Effector memory CD8-positive, alpha-beta T cell (primary cell): ENCODE measurements at places on chromosomes 1 and 21.

DNA sequence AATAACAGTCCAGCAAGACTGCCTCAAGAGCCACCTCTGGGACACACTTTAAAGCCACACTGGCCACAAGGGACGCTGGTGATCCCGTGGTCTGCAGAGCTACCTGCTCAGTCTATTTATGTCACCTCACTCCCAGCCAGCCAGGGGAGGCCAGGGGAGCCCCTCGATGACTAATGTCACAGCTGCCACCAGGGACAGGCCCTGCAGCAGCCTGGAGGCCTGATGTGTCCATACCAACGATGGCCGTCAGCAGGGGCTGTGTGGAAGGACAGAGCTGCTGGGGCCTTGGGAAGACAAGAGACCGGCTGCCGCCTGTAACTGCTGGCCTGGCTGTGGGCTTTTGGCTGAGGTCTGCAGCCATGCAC lies 71.0 kb downstream of the SIK1 start:
- DNase-seq, result no peak

GRCh38 chr21:18142655-18143054 lies 102.0 kb upstream of the CHODL start:
- DNase-seq, result no peak

DNA sequence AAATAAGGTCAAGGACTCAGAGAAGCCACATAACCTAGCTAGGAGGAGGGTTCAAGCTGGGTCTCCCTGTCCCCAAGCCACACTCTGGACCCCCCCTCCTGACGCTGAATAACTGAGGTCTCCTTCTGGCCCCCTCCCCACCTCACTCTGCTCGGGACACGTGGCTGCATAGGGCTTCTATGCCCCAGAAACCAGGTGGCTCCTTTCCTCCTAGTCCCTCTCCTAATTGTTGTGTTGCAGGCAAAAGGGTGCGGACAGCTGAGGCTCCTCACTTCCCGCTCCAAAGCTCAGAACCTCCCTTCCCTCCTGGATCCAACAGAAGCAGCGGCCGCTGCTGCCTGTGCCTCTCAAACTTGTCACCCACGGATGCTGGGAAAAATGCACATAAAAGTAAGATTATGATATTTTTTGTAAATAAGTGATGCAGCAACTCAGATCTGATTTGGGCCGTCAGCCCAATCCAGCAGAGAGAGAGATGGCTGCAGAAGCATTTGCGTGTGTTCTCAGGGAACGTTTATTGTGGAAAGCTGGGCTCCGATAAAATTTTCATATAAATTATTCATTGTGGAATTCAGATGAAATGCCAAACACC lies 40.8 kb upstream of the C1orf174 start:
- DNase-seq, result no peak

DNA sequence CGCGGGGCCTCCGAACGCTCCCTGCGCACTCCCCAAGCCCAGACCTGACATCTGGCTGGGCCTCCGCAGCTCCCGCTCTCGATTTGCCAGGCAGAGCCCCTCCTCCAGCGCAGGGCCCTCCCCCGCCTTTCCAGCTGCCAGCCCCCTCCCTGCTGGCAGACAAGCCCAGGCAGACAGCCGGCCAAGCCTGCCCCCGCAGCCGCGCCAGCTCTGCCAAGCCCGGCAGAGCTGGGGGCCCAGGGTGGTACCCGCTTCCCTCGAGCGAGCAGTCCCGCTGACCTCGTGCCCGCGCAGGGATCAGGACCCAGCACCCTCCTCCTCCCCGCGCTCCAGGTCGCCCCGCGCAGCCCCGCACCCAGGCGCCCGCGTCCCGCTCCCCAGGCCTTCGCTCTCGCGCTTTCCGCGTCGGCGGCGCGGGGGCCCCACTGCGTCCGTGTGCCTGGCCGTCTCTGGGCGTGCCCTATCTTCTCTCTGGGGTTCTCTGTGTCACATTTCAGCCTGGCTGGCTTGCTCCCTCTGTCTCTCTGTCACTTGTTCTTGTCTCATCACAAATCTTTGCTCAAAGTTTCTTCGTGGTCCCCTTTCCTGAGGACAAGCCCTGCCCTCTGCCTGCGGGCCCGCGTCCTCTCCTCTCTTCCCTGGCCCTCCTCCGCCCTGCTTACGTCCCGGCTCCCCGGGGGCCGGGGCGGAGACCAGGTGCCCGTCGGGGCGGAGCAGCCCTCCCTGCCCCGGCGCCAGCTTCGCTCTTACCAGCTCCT lies 580 bp downstream of the INKA2 start:
- DNase-seq, result peak; percentile 33

- DNase-seq, result no peak
These were observed 90.8 kb upstream of the CCDC190 start for GRCh38 chr1:162951553-162952315.

DNA sequence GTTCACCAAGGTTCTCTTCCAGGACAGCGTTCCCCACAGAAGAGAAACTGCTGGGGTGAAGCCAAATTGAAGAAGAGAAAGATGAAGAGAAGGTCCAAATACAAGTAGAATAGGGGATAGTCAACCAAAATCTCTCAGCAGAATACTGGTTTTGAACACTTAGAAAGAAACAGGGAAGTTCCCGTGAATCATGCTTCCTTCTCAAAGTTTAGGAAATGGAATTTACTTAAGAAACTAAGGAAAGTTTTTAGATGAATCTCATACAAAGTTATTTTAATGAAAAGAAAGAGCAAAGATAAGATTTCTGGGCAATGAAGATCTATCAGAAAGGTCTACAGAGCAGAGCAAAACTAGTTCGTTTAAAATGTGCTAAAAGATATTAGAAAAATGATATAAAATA lies 43.3 kb downstream of the EXO1 start:
- no peak for DNase-seq

GRCh38 chr1:94925561-94926125 lies 1.3 kb downstream of the CNN3 start:
- no peak for DNase-seq

- DNase-seq, result no peak
These were observed 51.8 kb downstream of the LACTBL1 start for GRCh38 chr1:22920734-22921451.

DNA sequence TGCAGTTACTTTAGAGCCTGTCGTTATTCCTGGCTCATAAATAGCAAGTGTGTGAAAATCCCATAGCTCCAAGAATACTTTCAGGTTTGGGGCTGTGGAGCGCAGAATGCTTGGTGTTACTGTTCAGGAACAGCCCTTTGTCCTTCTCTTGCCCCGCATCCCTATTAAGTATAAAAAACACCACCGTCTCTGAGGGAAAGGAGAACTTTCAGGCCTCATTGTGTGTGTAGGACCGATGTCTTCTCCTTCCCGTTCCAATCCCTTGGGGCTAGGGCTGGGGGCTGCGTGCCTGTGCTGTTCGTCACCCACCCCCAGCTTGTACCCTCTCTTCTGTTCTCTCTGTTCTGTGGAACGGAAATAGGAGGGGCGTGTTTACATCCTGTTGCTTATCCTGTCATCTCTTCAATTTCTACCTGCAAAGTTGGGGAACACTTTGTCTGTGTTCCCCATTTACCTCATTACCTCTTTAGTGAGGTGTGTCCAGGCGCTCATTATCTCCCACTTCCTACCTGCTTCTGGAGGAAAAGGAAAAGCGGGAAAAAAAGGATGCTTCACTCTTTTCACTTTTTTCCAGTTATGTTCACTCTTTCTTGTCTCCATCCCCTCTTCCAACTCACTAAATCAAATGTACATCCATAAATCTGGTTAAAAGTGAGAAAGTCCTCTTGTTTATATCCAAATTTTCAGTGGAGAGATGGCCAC lies 788 bp upstream of the TXNIP start:
- peak; percentile 38 for DNase-seq

- DNase-seq, result no peak
These were observed 98.6 kb downstream of the OMA1 start for GRCh38 chr1:58447886-58448285.

DNA sequence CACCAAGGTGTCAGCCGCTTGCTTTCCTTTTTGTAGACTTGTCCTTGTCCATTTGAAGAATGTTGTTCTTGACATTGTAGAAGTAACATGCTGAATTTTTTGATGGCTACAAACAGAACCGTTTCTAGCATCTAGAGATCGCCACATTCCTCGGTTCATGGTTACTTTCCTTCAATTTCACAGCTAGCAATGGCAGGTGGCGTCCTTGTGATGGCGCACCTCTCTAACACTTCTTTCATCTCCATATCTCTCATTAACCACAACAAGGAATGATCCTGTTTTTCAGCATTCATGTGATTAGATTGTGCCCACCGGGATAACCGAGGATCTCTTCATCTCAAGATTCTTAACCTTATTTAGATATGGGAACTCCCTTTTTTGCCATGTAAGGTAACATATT lies 2129.8 kb downstream of the NCAM2 start:
- no peak for DNase-seq

DNA sequence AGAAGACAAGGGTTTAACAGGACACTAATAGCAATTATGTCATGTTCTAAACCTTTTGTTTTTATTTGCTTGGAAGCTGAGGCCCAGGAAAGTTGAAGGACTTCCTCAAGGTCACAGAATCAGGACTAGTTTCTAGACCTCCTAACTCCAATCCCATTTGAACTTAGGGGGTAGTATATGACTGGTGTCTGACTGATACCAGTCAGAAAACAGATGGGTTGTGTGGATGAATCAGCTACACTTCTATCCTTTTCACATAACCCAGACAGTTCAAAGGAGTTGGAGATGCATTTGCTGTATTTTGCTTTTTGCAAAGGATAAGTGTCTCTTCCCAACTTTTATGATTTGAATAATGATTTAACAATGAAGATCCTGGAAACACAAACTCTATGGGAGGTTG lies 322.5 kb downstream of the HLX start:
- DNase-seq, result no peak

DNA sequence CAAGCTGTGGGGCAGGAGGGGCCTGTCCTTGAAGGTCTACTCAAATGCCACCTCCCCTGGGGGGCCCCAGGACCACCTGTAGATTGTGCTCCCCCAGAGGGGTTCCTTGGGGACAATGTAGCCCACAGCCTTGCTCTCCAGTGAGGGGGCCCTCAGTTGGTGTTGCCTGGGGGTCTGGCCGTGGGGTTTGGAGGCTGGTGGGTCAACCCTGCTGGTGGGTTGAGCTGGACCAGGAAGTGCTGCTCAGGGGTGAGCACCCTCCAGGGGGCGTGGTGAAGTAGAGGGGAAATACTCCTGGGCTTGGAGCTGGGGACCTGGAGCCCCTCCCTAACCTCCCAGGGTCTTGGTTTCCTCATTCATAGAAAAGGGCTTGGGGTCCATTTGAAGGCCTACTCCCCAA lies 143.6 kb upstream of the WNT4 start:
- DNase-seq, result no peak

DNA sequence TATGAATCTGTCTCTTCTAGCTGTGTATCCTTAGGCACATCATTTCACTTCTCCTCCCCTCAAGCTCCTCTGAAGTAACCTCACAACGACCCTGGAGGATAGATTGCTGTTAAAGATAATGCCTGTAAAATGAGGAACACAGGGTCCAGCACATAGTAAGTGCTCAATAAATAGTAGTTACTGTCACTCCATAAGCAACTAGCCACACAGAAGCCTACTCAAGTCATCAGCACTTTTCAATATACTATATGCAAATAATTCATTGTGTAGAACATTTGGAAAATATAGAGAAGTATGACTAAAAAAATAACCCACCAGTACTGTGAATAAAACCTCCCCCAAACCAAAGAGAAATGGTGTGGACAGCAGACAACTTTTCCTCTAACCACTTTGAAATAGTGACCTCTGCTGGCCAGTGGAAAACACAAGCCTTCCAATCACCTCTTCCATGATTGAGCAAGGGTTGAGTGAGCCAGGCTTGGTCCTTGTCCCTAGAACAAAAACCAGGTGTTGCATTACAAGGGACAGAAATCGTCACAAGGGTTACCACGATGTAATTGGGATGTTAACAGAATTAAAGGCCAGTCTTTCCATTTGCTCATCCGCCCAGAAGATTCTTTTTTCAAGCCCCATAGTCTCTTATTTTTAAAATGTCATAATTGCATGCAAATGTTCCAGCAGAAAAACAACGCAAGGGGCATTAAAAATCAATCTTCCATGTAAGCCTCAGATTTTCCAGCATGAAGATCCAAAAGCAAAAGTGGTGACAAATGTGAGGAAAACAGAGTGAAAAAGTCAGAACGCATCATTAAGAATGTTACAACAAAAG lies 15.7 kb upstream of the GLIS1 start:
- peak; percentile 20 for DNase-seq

GRCh38 chr1:93255222-93256079 lies 74.9 kb downstream of the CCDC18 start:
- no peak for DNase-seq

DNA sequence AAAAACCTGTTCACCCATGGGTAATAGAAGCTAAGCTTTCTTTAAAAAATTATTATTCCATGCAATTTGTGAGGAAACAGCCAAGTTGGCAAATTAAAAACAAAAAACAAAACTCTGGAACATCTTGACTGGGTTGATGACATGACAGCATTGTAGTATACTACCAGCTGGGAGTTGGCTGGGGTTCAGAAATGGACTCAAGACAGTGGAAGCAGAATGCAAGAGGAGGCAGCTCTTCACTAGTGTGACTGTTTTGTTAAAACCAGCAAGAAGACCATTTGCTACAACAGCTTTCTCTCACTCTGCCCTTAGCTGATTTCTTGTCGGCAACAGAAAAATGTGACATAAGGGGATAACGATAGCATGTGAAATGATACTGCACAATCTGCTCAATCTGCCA lies 1298.9 kb upstream of the ADGRL4 start:
- no peak for DNase-seq

GRCh38 chr1:61227857-61228550 lies 145.6 kb downstream of the NFIA start:
- no peak for DNase-seq

DNA sequence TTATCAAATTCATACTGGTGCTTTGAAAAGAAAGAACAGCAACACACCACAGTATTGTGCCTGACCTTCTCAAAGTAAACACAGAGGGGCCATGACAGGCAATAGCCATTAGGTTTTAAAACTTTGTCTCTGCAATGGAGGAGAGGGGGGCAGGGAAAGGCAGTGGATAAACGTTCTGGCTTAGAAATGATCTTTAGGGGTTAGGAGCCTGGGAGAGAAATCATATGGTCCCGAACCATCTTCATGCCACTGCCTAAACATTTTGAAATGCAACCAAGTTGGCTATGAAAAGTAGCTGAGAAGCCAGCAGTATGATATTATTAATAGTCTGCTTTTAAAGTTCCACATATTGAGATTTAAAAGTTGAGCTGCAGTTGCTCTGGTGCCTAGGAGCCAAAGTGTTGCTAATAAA lies 39.8 kb downstream of the PLPP3 start:
- DNase-seq, result no peak

GRCh38 chr1:19644681-19645410 lies 735 bp downstream of the NBL1 start:
- peak; percentile 52 for DNase-seq

- DNase-seq, result no peak
These were observed 221.8 kb downstream of the CENPF start for GRCh38 chr1:214824763-214825162.
